Activated naive CD4-positive, alpha-beta T cell treated with anti-CD3 and anti-CD28 coated beads, Interleukin-2, amount 50 U/mL, for 72 hours (primary cell): ENCODE measurements at places on chromosomes 2 and 18. TPM values are rescaled to one million over a fixed set of nuclear protein-coding genes. Genes with fewer than 3 reads are reported as not detected.

Gene G6PC2
- total RNA-seq, result not detected

Gene SLC5A7
- not detected for total RNA-seq

Gene ALPG
- not detected for total RNA-seq

Gene TNFRSF11A
- total RNA-seq, result 15.8 TPM

Gene HOXD4
- total RNA-seq, result not detected

Gene GRHL1
- total RNA-seq, result 0.59 TPM

Gene TNFAIP6
- not detected for total RNA-seq

Gene MAL
- 26.3 TPM for total RNA-seq

Gene HOXD1
- total RNA-seq, result not detected

Gene CRYGD
- total RNA-seq, result not detected

Gene LOXHD1
- total RNA-seq, result 0.14 TPM

Gene FLACC1
- 0.43 TPM for total RNA-seq

Gene C2orf81
- total RNA-seq, result 2.1 TPM

Gene PAX8
- total RNA-seq, result 1.3 TPM

Gene OSR1
- total RNA-seq, result not detected

Gene SRD5A2
- not detected for total RNA-seq

Gene GCG
- total RNA-seq, result not detected

Gene CCDC102B
- 2.5 TPM for total RNA-seq

Gene SH3RF3
- total RNA-seq, result 1.0 TPM

Gene CCDC141
- 6.1 TPM for total RNA-seq

Gene IL18R1
- total RNA-seq, result 28.3 TPM

Gene PELI1
- total RNA-seq, result 38.7 TPM
